ENCODE measurements at places on chromosomes 2 and 18. TPM values are rescaled to one million over a fixed set of nuclear protein-coding genes. Genes with fewer than 3 reads are reported as not detected.

DNA sequence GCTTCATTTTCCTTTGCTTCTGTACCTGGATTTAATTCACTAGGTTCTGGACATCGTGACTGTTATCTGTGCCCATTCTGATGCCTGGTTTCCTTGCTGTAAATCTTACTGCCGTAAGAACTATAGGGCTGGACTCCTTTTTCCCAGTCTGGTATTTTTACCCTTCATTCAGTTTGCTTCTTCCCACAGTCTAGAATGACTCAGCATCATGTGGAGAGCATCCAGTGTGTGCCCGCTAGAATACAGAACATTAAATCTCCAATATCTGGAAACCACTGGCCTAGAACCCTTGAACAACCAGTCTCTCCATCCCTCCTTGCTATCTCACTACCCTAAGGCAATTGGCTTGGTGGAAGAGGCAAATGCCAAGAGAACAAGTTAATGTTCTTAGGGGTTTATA is 1075.4 kb upstream of the ZEB2 start:
- no peak for DNase-seq

DNA sequence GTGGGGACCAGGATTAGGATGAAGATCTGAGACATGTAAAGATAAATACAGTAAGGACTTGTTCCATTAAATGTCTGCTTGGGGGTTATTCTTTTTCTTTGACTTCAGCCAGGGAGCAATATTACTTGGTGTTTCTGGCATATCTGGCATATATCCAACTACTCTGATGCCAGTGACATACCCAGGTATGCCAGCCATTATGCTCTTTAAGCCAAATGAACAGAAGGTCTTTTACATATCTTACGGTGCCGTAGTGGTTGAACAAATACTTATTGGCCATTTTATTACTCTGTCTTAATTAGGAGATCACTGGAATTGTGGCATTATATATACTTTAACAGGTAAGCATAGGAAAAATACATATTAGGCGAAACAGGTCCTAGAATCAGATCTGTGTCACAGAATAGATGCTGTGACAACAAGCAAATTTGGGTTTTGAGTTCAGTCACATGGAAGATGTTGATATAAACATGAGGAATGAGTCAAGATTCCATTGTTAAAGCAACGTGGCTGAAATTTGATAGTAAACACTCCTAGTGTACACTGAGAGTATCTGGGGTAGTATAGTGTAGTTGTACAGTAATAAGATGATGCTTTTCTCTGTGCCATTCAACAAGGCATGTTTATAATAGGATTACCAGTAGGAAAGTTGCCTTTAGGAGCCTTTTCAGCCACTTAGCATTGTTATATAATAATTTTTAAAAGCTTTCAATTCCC is 62.6 kb downstream of the KCTD18 start:
- DNase-seq: no peak

EDAR gene
- total RNA-seq: not detected

HOXD12 gene
- not detected for total RNA-seq

GRCh38 chr2:62340994-62341484 is 145.1 kb downstream of the B3GNT2 start:
- no peak for DNase-seq

Data from activated CD8-positive, alpha-beta T cell treated with anti-CD3 and anti-CD28 coated beads, Interleukin-2, amount 10 ng/mL, durations not matched to agents 7 days and 5 days (primary cell).